ENCODE measurements at places on chromosomes 12 and 14.

- DNase-seq, result no peak
These were observed 6.7 kb downstream of the TAS2R43 start for GRCh38 chr12:11085419-11085818.

DNA sequence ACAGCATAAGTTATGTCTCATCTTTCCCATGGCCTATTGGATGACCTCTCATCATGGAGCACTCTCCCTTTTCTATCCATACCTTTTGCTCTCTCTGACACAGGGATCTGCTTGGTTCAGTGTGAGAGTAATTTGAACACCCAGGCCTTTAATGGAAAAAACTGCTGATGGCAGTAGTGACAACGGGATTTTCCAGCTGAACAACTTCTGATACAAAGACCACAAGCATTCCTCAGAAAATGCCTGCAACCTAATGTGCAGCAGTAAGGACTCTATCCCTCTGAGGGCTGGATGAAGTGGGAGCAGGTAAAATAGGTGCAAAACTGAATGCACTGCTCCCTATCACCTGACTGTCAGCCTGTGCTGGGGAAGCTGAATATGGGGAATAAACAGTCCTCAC is 51.0 kb downstream of the KANSL2 start:
- no peak for DNase-seq

GRCh38 chr14:69580009-69580577 is 5.4 kb upstream of the CCDC177 start:
- DNase-seq, result no peak

DNA sequence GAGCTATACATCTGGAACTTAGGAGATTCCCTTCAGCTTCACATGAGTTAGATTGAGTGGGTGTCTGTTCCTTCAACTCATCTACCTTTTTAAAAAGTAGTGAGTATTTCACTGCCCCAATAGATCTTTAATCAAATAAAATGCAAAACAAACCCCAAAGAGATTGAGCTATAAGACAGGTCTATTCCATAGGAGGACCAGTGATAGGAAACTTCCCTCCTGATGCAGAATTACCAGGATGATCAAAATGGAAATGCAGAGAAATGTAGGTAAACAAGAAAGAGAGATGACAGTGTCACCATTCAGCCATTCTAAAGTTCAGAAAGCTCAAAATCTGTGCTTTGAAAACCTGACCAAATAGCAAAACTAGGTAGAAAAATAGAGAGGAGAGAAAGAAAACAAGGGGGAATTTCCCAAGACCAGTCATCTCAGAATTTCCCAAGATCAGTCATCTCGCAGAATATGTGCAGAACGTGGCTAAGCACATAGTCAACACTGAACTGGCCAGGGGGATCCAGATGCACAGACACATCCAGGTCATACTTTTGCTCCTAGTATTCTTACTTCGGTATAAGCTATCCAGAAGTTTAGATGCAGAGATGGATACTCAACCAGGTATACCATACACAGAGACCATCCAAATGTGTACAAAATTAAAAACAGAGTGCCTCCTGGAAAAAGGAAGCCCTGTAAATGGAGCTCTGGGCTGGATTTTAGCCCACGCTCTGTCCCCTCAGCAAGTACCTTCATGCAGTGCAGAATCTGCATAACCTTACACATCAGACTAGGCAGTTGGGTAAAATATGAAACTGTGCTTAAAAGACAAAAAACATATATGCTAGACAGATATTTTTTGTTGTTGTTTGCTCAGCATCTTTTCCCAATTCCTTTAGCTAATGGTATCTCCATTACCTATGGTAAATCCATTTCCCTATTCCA is 27.4 kb downstream of the SLC41A2 start:
- peak; percentile 79 for DNase-seq

- no peak for DNase-seq
These were observed 337.1 kb downstream of the PCNX1 start for GRCh38 chr14:71244341-71244740.

GRCh38 chr14:59228421-59228820 is 40.0 kb downstream of the DAAM1 start:
- no peak for DNase-seq

DNA sequence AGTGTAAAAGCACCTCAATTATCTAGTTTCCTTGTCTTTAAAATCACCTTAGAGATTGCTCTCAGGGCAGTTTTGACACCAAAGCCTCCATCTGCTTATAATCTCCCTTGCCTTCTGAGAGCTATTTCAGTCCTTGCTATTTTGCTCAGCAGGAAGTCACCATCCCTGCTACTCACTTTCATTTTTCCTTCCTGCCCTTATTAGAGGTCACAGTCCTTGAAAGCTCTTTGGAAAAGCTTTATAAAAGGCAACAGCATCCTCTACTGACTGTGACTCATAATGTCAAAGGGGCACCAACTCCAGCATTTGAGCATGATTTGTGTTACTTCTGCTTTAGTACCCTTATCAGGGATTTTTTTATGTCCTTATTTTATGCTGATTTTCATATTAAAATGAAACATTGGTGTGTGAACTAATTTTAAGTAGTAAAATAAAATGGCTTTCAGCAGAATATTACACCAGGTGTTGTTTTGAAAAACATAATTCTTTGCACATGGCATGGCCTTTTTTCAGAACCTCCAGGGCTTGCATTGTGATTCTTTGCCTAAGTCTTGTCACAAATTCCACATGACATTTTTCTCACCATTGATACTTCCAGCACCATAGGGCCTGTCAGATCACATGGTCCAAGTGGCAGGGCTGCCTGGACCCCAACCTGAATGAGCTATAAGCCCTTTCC is 213.0 kb downstream of the ADAMTS20 start:
- no peak for DNase-seq

DNA sequence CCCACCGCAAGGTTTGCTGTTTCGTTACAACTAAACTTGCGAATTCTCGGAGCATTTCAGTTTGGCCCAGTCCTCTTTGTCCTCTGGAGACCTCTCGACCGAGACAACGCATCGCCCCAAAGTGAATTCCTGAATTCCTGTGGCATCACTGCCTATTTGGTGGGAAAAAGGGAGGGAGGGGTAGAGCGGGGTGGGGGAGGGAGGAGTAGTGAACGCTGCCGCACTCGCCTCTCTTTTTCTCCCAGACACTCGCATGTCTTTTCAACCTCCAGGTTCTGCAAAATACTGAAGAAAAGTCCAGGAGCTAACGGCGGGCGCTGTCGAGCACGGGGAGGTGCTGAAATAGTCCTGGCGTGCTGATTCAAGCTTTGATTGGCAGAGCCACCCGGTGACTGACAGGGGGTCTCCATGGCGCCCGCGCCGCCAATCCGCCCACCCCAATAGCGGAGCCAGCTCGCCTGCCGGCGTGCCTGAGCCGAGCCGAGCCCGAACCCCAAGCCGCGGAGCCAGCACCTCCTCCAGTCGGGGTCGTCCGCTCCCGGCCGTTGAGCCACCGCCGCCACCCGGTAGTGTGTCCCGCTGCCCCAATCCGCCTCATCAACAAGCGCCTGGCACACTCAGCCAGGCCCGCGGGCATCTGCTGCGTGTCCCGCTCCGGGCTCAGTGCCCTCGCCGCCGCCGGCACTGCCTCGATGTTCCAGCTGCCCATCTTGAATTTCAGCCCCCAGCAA is at the start of gene SIX6:
Gene SIX6 (plus strand): TSS at position 440 of the 731 bp plus-strand sequence. CDS start 253 bp downstream, at position 693.
- DNase-seq, result no peak

- no peak for DNase-seq
These were observed 44.3 kb downstream of the ELK3 start for GRCh38 chr12:96238336-96239047.

DNA sequence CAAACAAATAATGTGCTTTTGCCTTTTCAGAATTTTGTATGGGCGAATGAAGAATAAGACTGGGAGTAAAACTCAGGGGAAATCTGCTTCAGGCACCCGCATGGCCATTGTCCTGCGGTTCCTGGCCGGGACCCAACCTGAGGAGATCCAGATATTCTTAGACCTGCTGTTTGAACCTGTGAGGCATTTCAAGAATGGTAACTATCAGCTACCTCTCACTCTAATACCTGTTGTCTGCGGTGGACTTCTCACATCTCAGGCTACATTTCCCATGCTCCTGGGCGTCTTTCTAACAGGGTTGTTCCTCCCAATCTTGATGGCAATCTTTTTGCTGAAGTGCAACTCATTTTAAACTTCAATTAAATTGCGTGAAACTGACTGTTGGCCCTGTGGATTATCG is 47.1 kb downstream of the UTP20 start:
- DNase-seq, result no peak

- DNase-seq, result no peak
These were observed 63.7 kb downstream of the DIP2B start for GRCh38 chr12:50568338-50569091.

- no peak for DNase-seq
These were observed 25.2 kb downstream of the TCHP start for GRCh38 chr12:109925185-109925840.

DNA sequence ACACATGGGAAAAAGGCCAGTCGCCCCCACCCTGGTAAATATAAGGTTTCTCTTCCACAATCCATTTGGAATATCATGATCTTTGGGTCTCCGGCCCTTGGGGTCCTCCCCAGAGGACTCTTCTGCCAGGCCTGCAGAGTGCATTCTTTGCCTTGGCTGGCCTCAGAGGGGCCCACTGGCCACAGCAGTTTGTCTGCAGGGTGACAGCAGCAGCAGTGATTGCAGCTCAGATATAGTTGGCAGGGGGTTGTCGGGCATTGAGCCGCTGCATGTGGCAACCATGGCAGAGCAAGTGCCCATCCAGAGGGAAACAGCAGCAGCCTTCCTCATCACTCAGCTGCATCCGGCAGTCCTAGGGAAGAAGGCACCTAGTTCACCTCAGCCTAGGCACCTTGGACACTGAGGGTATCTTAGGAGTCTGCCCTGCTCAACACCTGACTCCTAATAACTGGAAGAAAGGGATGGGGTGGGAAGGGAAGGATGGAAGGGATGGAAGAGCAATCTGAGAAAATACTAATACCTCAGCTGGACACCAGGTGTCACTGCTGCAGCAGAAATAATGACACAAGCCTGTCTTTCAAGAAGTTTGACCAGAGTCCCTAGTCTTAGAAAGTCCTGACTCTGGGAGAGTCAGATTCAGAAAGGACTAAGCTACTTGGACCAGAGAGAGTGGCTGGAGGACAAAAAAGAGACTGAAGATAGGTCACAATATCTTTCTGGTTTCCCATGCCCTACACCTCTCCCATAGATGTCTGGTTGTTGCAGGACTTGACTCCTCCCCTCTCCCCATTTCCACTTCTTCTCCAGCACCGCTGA is 8.9 kb downstream of the AJUBA start:
- peak; percentile 84 for DNase-seq

- no peak for DNase-seq
These were observed 101.8 kb upstream of the DIO3 start for GRCh38 chr14:101459551-101459900.

- DNase-seq, result no peak
These were observed 46.6 kb downstream of the ETV6 start for GRCh38 chr12:11696084-11696483.

DNA sequence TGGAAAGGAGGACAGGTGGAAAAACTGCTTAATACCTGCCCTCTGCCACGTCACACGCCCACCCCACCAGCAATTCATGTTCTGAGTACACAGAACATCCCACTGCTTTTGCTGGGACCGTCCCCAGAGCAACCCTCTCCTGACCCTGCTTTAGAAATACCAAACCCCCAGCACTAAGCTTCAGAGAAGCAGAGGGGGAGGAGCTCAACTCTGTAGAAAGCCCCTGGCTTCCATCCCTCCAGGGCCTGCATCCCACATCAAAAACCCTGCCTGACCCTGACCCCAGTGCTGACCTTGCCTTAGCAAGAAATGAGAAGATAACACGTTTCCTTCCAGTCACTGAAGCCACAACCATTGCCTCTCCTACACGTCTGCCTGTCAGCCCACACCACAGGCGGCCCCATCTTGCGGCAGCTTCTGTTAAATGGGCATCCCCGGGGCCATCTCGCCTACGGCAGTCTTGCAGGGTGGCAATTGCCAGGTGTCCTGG is 19.7 kb downstream of the VDR start:
- peak; percentile 93 for DNase-seq

- DNase-seq, result no peak
These were observed 25.7 kb downstream of the SFSWAP start for GRCh38 chr12:131736446-131737149.

DNA sequence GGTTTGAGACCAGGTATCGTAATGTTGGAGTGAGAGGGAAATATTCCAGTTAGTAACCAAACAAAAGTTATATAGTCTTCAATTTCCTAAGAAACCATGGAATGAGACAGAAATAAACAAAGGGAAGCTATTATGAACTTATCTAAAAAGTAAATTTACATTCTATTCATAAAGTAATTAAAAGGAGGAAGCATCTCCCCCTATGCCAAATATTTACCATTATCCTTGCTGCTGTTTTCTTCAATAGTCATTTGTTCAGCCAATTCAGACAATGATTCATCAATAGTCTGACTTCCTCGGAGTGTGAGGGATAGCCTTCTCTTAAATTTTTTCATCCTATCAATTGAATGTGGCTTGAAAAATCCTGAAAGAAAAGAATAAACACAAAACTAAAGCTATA is 65.7 kb downstream of the CDK17 start:
- DNase-seq, result no peak

DNA sequence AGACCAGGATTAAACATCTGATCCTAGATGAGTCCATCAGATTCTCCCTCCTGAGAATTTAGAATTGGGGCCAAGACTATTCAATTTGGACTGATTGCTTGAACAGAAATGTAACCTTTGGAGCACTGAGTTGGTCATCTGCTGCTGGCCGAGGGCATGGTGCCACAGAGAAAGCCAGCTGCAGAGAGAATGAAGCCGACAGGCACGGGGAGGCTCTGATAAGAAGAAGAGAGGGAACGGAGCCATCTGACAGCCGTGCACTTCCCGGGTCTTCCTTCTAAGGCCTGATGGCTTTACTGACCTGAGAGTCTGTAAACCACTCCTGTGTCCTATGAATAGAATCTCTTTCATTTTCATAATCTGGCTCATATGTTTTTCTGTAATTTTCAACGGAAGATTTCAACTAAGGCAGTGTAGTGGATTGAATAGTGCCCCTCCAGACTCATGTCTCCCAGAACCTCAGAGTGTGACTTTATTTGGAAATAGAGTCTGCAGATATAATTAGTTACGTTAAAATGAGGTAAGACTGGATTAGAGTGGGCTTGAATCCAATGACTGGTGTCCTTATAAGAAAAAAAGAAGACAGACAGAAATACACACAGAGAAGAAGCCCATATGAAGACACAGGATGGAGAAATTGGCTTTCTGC is 39.1 kb upstream of the FRS2 start:
- no peak for DNase-seq

DNA sequence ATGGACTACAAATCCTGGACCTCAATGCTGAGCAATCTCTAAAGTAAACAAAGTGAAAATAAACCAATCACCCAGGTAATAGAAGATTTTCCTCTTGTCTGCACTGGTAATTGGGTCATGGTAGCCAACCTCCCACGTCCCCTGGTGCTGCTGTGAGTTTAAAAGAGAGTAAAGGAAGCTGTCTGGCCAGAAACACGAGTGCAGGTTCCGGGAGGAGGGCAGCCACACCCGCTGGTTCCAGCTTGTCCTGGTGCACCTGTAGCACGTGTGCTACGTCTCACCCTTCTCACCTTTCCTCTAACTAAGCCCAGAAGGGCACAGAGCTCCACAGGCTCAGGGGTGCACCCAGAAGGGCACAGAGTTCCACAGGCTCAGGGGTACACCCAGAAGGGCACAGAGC is 5.4 kb downstream of the CRACR2A start:
- DNase-seq, result no peak

- DNase-seq, result no peak
These were observed 494.9 kb downstream of the RERGL start for GRCh38 chr12:17595111-17595510.
